Glomerular endothelial cell (primary cell): ENCODE measurements at places on chromosomes 1 and 21. TPM values are rescaled to one million over a fixed set of nuclear protein-coding genes. Genes with fewer than 3 reads are reported as not detected.

GRCh38 chr1:246613096-246613758 lies 47.0 kb downstream of the CNST start:
- DNase-seq: no peak

SERPINC1 gene
- 0.18 TPM in 1 of 2 replicates, not detected in the other for total RNA-seq

- DNase-seq: no peak
These were observed 59.1 kb upstream of the TRAPPC10 start for GRCh38 chr21:43953021-43953420.

- no peak for DNase-seq
These were observed 25.6 kb downstream of the AGMAT start for GRCh38 chr1:15559189-15559810.

GRCh38 chr1:20399196-20399595 lies 86.8 kb downstream of the CAMK2N1 start:
- DNase-seq: no peak

GRCh38 chr1:154342132-154342531 lies 16.8 kb downstream of the ATP8B2 start:
- DNase-seq: no peak

DNA sequence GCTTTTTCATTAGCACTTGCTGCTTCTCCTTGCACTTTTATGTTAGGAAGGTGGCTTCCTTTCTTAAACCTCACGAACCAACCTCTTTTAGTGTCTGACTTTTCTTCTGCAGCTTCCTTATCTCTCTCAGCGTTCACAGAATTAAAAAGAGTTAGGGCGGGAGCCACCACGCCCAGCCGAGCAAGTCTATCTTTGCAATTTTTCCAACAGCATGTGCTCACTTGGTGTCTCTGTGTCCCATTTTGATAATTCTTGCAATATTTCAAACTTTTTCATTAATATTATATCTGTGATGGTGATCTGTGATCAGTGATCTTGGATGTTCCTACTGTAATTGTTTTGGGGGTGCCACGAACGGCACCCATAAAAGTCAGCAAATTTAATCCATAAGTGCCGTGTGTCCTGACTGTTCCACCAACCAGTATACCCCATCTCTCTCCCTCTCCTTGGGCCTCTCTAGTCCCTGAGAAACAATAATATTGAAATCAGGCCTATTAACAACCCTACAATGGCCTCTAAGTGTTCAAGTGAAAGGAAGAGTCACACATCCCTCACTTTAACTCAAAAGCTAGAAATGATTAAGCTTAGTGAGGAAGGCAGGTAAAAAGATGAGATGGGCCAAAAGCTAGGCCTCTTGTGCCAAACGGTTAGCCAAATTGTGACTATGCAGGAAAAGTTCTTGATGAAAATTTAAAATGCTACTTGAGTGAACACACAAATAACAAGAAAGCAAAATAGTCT lies 15.9 kb upstream of the ITPKB start:
- no peak for DNase-seq

GRCh38 chr1:34164771-34165391 lies at the start of gene CSMD2:
TSS of gene CSMD2 (minus strand) at chr1:34165230. CDS start at chr1:34165097, 133 bp downstream.
- no peak for DNase-seq

PTGS2 gene
- 2.1 and 6.7 TPM in 2 replicates for total RNA-seq

DNA sequence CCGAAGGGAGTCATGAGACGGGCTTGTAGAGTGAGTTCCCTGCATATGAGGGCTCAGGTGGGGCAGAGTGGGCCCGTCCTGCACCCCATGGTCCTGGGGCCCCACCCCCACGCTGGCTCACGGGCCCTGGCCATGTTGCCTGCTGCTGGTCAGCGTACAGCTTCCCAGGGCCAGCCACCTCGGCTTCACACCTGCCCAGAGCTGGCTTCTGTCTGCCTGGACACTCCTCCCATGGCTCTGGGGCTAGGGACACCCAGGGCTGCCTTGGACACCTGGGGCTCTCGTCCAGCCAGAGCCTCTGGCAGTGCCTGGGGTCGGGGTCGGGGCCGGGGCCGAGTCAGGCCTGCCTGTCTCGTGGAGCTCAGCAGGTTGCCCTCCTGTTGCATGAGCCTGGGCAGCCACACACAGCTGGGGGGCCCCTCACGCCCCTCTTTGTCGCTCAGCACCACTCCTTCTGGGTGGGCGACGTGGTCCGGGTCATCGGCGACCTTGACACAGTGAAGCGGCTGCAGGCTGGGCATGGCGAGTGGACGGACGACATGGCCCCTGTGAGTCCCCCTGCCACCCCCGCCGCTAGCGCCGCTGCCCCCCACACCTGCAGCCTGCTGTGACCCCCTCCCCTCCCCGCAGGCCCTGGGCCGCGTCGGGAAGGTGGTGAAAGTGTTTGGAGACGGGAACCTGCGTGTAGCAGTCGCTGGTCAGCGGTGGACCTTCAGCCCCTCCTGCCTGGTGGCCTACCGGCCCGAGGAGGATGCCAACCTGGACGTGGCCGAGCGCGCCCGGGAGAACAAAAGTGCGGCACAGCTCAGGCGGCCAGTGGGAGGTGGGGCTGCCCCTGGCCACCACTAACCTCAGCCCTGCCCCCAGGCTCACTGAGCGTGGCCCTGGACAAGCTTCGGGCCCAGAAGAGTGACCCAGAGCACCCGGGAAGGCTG lies 5.5 kb upstream of the MMP23B start:
- no peak for DNase-seq
